Activated naive CD4-positive, alpha-beta T cell treated with anti-CD3 and anti-CD28 coated beads, Interleukin-2, amount 50 U/mL, for 72 hours (primary cell): ENCODE measurements at places on chromosomes 7 and 10. TPM values are rescaled to one million over a fixed set of nuclear protein-coding genes. Genes with fewer than 3 reads are reported as not detected.

GRCh38 chr7:153433223-153433622 lies 619.0 kb upstream of the DPP6 start:
- no peak for DNase-seq

DNA sequence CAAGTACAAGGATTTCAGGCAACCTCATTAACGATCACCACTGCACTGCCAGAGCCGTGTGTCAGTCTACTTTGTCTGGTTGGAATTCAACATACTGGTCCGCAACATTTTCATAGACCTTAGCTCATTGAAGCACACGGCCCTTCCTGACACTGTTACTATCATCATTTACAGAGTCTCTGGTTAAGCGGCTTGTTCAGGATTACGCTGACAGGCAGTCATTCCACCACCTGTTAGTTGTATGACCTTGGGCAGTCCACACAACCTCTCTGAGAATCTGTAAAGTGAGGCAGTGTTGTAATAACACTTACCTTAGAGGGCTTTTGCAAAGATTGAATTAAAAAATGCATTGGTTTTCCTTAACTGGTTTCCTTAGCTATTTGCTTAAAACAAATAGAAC lies 112.6 kb downstream of the AOAH start:
- DNase-seq: no peak

Gene UPK3B
- total RNA-seq: 1.6 TPM

Gene FAM237B
- not detected for total RNA-seq

Gene TMEM168
- total RNA-seq: 20.6 TPM

GRCh38 chr10:85719408-85719807 lies 647.2 kb downstream of the GRID1 start:
- no peak for DNase-seq

- DNase-seq: no peak
Observed at GRCh38 chr10:46305079-46305818, 18.5 kb downstream of the ANTXRL start.

DNA sequence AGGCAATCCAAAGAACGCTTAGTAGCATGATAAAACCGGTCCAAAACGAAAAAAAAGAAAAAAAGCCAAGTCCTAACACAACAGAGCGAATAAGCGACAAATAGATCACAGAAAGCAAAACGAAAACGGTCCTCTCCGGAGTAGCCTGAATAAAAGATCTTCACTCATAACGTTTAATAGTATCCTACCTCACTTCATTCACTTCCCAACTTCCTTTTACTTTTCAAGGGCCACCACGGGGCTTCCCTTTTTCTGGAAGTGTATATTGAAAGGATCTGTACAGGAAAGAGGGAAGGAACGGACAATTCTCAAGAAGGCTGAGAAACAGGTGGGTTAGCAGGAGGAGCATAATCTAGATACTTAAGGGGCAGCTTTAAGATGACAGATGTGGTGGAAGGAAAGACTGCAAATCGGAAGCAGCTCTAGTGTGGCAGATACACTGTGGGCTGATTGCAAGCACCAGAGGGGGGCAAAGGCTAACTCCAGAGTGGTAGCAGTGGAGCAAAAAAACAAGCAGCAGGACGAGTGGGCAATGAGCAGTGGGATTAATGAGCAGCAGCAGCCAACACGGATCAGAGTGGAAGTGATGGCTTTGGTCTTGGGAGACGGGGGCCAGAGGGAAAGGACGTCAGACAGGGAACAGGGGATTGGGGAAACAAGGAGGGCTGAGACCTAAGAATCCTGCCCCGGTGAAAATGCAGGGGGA lies 866 bp downstream of the CNOT4 start:
- peak; percentile 38 for DNase-seq

Gene BLVRA
- 28.3 TPM for total RNA-seq

Gene HSPA12A
- total RNA-seq: 0.39 TPM

GRCh38 chr7:73830681-73831583 lies at the start of gene CLDN4:
Gene CLDN4 (plus strand): TSS chr7:73830996. CDS start chr7:73831202, 206 bp downstream.
- no peak for DNase-seq

GRCh38 chr7:91565499-91566401 lies 301.5 kb downstream of the FZD1 start:
- no peak for DNase-seq

- DNase-seq: no peak
Observed at GRCh38 chr7:46317256-46317655, 396.2 kb upstream of the IGFBP3 start.

Gene UROS
- 40.5 TPM for total RNA-seq

DNA sequence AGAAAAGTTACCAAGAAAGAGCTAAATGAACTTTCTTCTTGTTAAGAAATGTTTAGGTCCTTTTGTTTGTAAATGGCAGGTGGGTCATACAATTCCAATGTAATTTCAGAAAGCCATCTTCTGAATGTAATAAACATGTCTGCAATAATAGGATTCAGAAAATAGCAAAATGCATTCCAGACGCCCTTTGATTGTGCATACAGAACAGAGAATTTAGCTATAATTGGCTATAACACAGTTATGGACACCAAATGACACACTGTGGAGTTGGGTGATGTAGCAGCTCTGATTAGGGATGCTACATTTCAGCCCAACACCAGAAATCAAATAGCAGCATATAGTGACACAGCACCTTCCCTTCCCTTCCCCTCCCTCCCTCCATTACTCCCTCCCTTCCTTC lies 240.8 kb downstream of the SNX10 start:
- DNase-seq: no peak

DNA sequence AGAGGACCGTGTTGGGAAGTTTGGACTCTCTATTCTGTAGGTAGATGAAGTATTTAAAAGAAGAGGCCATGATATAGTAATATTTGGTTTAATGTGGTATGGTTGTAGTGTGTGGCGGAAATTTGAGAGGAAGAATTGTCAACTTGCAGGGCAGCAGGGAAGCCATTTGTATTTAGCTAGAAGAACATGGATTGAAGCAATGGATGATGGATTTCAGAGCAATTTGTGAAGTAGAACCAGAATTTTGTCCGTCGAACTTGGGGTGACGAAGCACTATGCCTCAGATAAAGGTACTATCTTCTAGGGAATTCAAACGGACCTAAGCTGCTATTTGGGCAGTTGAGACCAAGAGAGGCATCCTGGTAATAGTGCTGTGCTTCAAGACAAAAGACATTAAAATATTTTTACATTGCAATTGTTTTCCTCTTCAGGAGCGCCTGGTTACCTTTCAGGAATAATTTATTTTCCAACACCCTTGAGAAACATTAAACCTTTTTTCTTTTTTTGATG lies 615 bp upstream of the WBP1L start:
- no peak for DNase-seq

DNA sequence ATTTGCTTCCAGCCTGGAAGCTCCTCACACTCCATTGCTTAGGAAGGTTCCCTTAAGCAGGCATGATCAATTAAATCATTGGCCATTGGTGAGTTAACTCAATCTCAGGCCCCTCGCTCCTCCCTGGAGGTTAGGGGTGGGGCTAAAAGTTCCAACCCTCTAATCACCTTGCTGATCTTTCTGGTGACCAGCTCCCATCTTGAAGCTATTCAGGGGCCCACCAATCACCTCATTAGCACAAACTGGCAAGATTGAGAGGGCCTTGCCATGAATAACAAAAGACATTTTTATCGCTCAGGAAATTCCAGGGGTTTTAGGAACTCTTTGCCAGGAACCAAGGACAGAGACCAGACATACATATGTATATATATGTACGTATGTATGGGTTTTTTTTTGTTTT lies 58.4 kb downstream of the AGK start:
- no peak for DNase-seq

Gene CARD11
- total RNA-seq: 131 TPM

DNA sequence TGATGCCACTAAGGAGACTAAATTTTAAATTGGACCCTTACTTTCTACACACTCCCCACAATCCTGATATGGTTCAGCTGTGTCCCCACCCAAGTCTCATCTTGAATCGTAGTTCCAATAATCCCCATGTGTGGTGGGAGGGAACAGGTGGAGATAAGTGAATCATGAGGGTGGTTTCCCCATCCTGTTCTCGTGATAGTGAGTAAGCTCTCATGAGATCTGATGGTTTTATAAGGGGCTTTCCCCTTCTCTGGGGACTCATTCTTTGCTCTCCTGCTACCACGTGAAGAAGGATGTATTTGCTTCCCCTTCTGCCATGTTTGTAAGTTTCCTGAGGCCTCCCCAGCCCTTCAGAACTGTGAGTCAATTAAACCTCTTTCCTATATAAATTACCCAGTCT lies 18.4 kb upstream of the BET1 start:
- no peak for DNase-seq

DNA sequence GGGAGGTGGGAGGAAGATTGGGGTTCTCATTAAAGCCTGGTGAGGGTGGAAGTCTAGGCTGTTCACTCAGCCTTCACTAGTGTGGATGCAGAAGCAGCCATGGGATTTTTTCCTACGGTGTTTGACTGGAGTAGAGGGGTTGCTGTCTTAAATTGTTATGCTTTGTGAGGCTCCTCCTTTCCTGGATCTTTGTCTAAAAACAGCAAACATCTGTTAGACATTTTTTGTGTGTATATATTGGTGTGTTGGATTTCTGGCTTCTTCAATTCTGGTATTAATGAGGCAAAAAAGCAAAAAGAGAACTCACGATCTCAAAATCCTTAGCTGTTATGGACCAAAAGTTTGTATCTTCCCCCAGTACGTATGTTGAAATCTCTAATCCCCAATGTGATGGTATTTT lies 28.2 kb downstream of the MEOX2 start:
- no peak for DNase-seq

Gene SPDYE1
- total RNA-seq: not detected

Gene ZNF92
- total RNA-seq: 14.9 TPM

Gene TCAF2
- total RNA-seq: 73.2 TPM

- no peak for DNase-seq
Observed at GRCh38 chr10:80609331-80609730, 71.6 kb downstream of the SH2D4B start.

- no peak for DNase-seq
Observed at GRCh38 chr7:118525020-118525419, 300.5 kb downstream of the ANKRD7 start.

DNA sequence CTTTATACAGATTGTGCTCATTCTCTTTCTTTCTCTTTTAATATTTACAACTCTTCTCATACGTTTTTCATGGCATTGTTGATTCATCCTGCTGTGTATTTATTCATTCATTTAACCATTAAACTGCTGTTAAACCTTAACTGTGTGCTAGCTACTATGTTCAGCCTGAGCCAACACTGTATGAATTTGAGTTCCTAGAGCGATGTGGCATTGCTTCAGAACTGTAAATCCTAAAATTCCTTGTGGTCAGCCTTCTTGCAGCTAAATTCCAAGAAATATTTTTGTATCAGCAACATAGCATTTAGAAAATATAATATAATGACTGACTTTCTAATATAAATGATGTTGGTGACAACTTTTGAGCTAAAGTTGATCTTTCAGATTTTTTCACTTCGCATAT lies 184.7 kb upstream of the FZD1 start:
- DNase-seq: no peak

Gene AGMO
- total RNA-seq: not detected

GRCh38 chr10:71058308-71058707 lies 154.1 kb upstream of the UNC5B start:
- DNase-seq: no peak

DNA sequence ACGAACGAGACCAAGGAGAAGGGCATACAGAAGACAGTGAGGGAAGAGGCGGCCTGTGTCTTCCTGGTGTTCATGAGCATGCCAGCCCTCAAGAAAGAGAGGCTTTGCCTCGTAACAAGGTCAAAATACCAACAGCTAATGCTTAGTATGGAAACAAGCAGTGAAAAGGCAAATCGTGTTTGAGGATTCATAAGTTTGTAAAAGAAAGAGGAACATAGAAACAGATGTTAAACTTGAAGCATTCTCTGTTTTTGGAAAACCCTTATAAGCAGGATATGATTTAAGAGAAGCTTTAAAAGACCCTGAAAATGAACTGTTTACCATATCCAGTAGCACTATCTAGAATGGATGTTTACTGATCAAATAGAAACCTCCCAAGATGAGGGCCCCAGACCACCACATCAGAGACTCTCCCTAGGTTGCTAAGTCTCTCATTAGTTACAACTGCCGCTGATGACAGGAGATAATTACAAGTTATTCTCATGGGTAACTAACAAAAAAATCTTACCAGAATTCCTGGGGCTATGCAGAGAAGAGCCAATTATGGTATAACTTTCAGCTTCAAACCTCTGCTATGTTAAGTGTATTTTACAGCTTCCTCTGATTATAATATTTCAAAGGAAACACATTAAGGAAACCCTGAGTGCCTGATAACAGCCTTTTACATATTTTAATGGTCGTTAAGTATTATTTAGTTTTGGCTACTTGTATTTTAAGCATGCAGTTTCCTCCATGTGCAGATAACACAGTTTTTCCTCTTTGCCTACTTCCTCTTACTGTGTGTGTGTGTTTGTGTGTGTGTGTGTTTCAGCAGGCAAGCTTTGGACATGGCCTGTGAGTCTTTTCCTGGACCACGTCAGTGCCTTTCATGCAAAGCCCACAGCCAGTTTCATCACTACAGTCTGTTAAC lies 17.9 kb downstream of the JCAD start:
- no peak for DNase-seq

Gene OR2A7
- total RNA-seq: 1.6 TPM

- DNase-seq: no peak
Observed at GRCh38 chr7:15306296-15306695, 255.5 kb downstream of the AGMO start.

DNA sequence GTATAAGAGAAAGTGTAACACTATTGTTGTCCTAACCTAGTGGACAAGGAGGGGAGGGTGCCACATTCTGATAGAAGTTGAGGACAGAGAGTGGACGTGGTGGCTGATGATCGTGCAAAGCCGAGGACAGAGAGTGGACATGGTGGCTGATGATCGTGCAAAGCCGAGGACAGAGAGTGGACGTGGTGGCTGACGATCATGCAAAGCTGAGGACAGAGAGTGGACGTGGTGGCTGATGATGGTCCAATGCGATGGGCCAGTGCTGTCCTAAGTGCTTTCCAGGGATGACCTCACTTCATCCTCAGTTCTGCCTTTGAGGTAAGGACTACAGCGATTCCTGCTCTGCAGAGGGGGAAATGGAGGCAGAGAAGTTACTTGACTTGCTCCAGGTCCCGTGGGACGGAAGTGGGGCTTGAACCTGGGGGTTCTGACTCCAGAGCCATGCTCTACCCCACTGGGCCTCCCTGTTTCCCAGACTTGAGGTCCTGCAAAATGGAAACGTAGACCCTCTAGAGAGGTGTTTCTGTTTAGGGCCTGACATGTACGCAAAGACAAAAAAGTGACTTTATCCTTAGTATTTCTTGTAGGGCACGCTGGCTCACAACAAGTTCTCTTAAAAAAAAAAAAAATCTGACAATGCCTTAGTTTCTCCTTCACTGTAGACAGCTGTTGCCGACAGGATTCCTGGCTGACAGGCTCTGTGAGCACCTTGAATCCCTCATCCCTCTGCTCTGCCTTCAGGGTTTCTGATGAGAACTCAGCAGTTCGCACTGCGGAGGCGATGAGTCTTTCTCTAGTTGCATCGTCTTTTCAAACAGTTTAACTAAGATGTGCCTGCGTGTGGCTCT lies 20.3 kb upstream of the NCAPG2 start:
- DNase-seq: no peak

Gene VAX1
- not detected for total RNA-seq

DNA sequence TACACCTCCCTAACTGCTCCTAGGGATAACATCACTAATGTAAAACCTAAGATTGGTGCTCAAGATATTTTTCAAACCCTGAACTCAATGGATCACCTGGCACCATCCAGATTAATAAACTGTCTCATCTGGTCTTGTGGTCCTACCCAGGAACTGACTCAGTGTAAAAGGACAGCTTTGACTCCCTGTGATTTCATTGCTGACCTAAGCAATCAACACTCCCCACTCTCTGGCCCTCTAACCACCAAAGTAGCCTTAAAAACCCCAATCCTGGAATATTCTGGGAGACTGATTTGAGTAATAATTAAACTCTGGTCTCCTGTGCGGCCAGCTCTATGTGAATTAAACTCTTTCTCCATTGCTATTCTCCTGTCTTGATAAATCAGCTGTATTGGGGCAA lies 6.2 kb upstream of the USP54 start:
- DNase-seq: no peak
